Stimulated activated CD4-positive, alpha-beta T cell treated with anti-CD3 and anti-CD28 coated beads, Interleukin-4, amount 100 ng/mL, for 4 hours (primary cell): ENCODE measurements at places on chromosomes 16 and 17.

GRCh38 chr17:17819561-17819995 lies 17.2 kb downstream of the SREBF1 start:
- DNase-seq: peak; percentile 45

- DNase-seq: no peak
Measured at GRCh38 chr17:81188491-81188840, 22.4 kb upstream of the AATK start.

DNA sequence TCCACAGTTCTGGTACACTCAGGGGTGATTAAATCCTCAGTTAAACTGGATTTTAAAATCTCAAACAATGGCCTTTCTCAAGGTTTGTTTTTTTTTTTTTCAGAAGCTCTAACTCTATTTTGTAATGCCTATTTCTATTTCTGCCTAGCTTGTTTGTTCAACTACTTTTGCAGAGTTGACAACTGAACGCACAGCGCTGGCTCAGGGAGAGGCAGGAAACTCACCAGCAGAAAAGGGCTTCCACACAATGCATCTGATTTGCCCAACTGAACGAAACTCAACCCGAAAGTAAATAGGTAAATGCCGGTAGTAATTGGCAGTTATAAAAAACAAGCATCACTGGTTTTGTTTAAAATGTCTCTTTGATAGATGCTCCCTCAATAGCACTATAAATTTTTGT lies 52.7 kb upstream of the CNEP1R1 start:
- no peak for DNase-seq

DNA sequence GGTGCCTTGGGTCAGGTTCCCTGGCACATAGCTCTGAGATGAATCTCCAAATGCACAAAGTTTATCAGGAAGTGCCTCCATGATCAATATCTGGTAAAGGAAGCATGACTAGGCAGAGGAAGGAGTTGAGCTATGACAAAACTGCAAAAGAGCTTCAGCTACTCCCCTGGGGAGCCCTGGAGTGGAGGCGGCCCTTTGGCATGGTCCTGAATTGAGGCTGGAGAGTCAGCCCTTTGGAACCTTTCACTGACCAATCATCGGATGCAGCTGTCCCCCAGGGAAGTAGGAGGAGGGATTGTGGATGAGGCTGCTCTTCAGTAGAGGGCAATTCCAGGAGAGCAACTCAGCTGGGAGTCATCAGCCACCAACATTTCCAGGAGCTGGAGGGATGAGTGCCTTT lies 46.1 kb upstream of the NLRP1 start:
- DNase-seq: no peak

- DNase-seq: no peak
Measured at GRCh38 chr16:1109648-1110047, 13.6 kb upstream of the C1QTNF8 start.

DNA sequence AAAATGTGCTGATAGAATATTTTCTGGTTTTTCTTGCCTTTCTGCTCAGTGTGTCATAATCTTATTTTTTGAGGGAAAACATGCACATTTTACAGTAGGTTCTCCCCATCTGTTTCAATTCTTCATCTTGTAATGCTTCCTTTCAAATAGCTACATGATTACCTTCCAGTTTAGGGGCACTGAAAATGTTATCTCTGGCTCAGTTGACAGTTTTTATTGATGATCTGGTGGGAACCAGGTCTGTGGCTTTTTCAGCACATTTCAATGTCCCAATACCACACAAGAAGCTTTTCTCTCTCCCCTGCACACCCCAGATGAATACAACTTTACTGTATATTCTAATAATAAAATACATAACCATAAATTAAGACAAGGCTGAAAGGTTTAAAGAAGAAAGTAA lies 36.5 kb downstream of the FTO start:
- DNase-seq: no peak

DNA sequence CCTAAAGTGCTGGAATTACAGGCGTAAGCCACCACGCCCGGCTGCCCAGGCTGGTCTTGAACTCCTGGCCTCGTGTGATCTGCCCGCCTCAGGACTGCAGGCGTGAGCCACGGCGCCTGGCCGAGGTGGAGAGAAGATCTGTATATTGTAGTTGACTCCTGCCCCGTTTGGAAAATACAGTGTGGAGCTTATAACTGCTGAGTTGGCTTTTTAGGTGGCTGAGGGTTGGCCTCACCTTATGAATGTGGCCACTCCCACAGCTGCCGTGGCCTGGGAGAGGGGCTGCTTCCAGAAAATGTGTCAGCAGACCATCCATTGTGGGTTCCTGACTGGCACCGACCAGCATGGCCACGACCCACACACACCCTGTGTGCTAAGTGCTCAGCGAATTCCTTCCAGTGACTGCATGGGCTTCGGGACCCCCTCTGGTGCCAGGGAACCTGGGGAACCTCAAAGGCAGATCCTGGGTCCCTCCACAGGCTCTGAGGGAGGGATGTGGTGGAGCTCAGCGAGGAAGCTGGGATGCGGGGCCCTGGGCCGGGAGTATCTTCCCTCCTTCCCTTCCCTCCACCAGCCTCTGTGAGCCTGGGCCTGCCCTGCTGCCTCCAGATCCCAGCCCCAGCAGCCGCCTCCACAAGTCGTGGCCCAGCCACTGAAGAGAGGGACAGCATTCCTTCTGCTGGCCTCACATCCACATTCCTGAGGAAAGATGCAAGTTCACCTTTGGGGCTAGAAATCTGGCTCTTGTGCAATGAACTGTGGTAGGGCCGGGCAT lies 10.9 kb upstream of the RAB11FIP3 start:
- DNase-seq: no peak

DNA sequence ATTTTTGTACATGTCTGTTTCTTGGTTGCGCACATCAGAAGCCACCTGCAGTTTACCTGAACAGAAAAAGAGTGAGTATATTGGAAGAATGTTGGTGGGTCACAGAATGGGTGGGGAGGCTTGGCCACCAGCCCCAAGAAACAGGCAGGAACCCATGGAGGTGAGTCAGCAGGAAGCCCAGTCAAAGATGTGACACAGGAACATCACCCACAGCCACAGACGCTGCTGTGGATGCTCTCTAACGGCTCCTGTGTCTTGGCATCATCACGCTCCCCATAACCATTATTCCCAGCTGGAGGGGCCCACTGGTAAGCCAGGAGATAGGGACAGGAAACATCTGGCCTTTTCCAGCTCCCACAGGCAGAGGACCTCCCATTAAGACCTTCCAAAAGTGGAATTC lies 94.0 kb upstream of the WSB1 start:
- no peak for DNase-seq

- no peak for DNase-seq
Measured at GRCh38 chr17:76972046-76972641, 103.9 kb downstream of the MGAT5B start.

DNA sequence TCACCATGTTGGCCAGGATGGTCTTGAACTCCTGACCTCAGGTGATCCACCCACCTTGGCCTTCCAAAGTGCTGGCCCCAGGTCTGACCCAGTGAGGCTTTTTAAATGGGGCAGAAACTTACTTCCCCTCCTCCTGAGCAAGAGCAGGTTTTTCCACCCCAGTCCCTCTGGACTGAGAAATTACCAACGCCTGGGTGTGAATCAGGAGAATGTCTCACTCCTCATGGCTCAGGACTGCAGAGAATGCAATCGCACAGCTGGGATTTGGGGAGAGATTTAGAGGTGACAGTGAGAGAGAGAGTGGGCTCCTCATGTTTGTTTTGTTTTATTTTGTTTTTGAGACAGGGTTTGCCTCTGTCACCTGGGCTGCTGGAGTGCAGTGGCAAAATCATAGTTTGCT lies 203.6 kb downstream of the RAB11FIP4 start:
- DNase-seq: no peak

- no peak for DNase-seq
Measured at GRCh38 chr16:54331241-54332002, 44.8 kb upstream of the IRX3 start.

DNA sequence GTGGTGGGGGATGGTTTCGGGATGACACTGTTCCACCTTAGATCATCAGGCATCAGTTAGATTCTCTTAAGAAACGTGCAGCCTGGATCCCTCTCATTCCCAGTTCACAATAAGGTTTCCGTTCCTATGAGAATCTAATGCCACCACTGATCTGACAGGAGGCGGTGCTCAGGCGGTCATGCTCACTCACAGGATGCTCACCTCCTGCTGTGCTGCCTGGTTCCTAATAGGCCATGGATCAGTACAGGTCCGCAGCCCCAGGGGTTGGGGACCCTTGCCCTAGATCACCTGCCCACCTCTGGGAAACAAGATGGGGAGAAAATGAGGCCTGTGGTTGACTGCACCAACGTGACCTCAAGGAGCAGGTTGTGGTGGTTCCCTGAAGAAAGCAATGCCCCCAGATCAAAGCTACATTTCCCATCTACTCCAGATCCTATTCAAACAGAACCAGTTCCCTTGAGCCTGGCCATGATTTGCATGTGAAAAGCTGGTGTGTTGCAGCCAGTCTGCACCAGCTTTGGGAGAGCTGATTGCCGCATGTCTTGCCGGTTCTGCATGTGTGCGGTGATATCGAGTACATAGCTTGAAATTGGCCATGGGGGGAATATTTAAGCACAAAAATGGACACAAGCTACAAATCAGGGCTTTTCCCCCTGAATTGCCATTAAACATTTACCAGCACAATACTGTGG lies 183.2 kb upstream of the HSBP1 start:
- DNase-seq: no peak

DNA sequence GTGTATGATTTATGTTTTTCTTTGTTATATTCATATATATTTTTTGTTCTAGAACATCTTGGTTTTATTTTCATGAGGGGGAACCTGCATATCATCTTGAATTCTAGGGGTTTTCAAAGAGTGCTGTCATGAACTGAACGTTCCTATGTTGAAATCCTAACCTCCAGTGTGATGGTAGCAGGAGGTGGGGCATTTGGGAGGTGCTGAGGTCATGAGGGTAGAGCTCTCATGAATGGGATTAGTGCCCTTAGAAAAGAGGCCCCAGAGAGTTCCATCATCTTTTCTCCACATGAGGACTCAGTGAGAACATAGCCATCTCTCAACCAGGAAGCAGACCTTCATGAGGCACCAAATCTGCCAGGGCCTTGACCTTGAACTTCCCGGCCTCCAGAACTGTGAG lies 34.6 kb upstream of the CCDC182 start:
- DNase-seq: no peak

- peak; percentile 42 for DNase-seq
Measured at GRCh38 chr16:10738231-10739077, 5.2 kb upstream of the NUBP1 start.

DNA sequence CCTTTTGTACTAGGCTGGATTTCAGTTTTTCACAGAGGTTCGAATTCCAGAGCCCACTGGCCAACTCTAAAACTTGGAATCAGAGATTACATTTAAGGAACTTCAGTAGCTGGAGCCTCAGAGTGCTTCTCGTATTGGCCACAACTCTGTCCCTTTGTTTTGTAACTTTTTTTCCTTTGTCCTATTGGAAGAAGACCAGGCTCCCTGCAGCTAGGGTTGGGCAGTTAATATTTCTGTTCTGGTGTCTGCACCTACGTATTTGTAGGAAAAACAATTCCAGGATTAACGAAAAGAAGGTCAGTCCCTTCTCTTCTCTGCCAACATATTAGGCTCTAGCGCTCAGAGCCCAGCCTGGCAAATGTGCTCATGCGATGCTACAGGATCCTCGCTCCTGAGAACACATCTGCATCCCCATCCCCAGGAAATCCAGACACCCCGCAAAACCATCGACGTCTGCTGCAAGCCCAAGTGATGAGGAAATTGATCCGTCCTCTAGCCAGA lies 1.9 kb downstream of the CDH11 start:
- DNase-seq: no peak

- DNase-seq: no peak
Measured at GRCh38 chr16:65497571-65497970, 375.7 kb upstream of the CDH11 start.

DNA sequence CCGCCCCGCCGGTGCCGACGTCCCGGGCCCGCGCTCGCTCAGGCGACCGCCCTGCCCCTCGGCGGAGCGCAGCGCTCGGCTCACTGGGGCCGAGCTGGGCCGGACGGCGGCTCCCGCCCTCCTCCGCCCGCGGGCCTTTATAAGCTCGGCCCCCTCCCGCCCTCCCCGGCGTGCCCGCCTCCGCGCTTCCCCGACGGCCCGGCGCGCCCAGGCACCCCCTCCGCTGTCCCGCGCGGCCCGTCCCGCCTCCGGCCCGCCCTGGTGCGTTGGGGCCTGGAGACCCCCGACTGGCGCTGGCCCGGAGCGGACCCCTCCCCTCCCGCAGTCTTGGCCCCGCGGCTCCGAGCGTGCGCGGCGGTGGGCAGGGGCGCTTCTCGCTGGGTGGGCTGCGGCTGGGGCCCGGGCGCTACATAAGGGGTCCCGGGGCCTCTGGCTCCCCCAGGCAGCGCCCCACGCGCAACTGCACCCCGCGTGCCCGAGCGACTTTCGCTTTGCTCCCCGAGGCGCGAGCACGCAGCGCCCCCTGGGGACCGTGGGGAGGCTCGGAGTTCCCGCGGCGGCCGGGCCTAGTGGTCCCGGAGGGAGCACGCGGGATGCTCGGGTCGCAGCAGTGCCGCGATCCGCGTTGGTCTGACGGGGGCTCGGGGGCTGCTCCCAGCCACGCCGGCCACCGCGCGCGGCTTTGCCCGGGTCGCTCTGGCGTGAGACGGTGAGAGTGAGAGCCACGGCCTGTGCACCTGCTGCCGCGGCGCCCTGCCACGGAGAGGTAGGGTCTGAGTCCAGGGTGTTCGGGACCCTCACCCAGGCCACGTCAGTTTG lies at the start of gene PIEZO1:
PIEZO1 (minus strand) TSS at position 115 of the 819 bp plus-strand sequence. CDS start 256 bp downstream, outside the sequence.
- DNase-seq: peak; percentile 80

DNA sequence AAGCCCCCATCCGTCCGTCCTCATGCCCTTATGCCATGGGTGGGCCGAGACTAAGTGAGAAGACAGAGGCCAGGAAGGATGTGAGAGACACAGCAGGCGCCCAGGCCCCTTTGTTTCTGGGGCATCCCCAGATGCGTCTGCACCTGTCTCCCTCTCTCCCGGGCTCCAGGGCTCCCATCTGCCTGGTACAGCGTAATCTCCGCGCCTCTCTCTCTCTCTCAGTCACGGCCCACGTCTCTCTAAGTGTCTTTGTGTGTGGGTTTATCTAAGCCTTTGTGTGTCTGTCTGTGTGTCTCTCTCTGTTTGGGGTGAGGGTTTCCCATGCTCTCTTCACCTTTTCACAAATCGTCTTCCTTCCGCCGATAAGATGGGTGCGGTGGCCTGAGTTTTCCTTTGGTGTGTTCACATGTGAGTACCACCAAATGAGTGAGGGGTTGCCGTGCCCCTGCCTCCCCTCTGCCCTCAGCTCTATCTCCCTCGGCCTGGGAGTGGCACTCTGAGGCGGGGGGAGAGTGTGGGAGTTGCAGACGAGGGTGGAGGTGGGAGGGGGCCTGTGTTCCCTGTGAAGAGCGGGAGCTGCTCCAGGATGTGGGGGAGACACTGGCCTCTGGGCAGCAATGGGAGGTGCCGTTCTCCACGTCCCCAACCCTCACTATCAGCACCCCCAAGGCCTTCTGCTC lies 25.8 kb upstream of the ABCC3 start:
- DNase-seq: no peak

- DNase-seq: peak; percentile 80
Measured at GRCh38 chr17:42288803-42289610, 709 bp downstream of the STAT5A start.

DNA sequence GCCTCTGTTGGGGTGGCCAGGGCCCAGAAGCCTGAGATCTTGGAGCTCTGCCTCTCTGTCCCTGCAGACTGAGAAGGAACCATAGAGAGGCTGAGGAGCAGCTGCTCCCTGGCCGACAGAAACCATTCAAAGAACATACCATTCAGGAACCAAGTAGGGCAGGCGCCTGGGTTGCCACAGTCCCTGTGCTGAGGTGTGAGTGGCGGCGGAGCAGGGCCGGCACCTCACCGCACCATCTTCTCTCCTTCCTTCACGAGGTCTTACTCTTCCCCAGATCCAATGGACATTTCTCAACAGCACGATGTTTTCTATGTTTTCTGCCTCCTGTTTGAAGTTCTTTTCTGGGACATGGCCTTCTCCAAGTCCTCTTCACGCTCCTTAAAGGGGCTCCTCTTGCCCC lies 22.8 kb upstream of the ALOX15 start:
- no peak for DNase-seq
